ENCODE measurements at places on chromosomes 5 and 9. TPM values are rescaled to one million over a fixed set of nuclear protein-coding genes. Genes with fewer than 3 reads are reported as not detected.

The ARL14EPL gene
- not detected for total RNA-seq

The CDKN2B gene
- total RNA-seq: 8.2 TPM

The GNA14 gene
- total RNA-seq: not detected

The DMGDH gene
- total RNA-seq: 1.8 TPM

The PCDHGA3 gene
- 0.11 TPM for total RNA-seq

The ADAM19 gene
- 62.9 TPM for total RNA-seq
